NCI-H345 (cell line): ENCODE measurements at places on chromosomes 11 and 22.

GRCh38 chr22:43314611-43315010 is 28.6 kb downstream of the SCUBE1 start:
- no peak for DNase-seq

DNA sequence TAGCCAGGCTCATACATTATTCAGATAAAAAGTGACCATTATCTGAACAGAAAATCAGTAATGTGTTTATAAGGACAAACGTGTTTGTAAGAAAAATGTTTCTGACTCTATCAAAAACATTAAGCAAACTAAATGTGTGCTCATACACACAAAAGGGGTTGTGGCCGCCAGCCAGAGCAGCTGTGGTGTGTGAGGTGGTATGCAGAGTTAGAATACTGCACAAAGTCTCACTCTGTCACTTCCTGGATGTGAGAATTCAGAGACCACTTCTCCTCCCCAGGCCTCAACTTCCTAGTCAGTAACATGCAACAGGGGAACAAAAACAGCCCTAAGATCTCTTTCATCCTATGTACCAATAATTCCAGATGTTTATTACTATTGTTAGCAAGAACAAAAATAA is 9.4 kb downstream of the OR5B21 start:
- no peak for DNase-seq

DNA sequence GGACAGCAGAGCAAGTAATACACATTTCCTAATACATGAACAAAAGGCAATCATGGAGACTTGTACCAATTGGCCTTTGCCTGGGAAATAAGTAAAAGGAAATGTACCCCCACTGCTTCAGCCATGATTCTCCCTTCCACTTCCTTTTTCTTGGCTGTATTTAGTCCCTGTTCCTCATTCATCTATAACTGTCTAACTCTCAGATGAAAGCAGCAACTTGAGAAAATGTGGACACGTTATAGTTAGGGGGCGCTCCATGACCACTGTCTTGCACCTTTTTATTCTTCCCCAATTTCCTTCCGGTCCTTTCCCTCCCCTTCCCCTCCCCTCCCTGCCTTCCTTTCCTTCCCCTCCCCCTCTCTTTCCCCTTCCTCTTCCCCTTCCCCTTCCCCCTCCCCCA is 61.3 kb upstream of the BARX2 start:
- no peak for DNase-seq

- no peak for DNase-seq
Measured at GRCh38 chr11:82738091-82738490, 4.4 kb upstream of the FAM181B start.

GRCh38 chr22:27124351-27124966 is 467.1 kb downstream of the MIAT start:
- DNase-seq: no peak

DNA sequence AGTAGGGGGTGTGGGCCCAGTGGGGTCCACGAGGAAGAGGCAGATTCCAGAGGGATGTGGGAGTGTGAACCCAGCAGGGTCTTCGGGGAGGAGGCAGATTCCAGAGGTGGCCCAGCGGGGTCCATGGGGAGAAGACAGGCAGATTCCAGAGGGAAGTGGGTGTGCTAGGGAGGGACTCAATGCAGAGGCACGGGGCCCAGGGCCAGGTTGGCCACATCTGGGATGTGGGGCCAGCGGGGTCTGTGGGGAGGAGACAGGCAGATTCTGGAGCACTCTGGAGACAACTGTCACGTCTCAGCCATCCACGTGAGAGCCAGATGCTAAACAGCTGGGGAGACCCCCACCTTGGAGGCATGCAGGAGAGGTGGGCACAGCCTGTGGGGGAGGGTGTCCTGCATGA is 582.6 kb downstream of the TBC1D22A start:
- DNase-seq: no peak
